Natural killer cell treated with Interleukin-12 subunit alpha and Interleukin-12 subunit beta and Interleukin-15 and Interleukin-18, amount 100 ng/mL, for 72 hours (primary cell): ENCODE measurements at places on chromosomes 3 and 15. TPM values are rescaled to one million over a fixed set of nuclear protein-coding genes. Genes with fewer than 3 reads are reported as not detected.
A peak's percentile ranks its signal among the peaks of the same experiment; 100 is the strongest.

GRCh38 chr3:183308751-183309150, 55.7 kb downstream of the B3GNT5 start:
- peaks cover 18% of the 10 kb centered on the region for H3K4me1 ChIP-seq
- H3K36me3 ChIP-seq = no peaks in the 10 kb centered on the region
- no peak for DNase-seq
- H3K27me3 ChIP-seq = no peaks in the 10 kb centered on the region

DNA sequence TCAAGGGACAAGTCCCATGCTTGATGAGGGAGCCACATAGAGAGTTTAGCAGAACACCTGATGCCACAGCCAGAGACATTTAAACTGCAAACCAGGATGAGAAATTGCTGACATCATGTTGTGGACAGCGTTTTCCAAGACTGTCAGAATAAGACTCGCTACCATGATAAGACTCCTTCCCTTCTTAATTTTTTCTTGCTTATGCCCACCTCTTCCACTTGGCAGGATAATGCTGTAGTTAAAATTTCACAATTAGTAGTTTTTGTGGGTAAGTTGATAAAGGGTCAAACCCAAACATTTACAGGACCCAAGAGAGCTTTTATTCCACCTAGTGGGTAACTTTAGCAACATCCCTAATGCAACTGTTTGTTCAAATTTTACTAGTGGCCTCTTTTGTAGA, 3.0 kb upstream of the PIAS1 start:
- peaks cover 24% of the 10 kb centered on the region for H3K4me1 ChIP-seq
- peaks cover 3% of the 10 kb centered on the region for H3K27me3 ChIP-seq
- peaks cover 5% of the 10 kb centered on the region for H3K36me3 ChIP-seq
- no peak overlapping the region for H3K27ac ChIP-seq
- no peak for DNase-seq

GRCh38 chr3:186261638-186262037, 100.4 kb downstream of the DGKG start:
- no peak overlapping the region for H3K4me3 ChIP-seq
- H3K4me1 ChIP-seq = peaks cover 6% of the 10 kb centered on the region
- no peak overlapping the region for H3K27ac ChIP-seq
- peaks cover 8% of the 10 kb centered on the region for H3K27me3 ChIP-seq

DNA sequence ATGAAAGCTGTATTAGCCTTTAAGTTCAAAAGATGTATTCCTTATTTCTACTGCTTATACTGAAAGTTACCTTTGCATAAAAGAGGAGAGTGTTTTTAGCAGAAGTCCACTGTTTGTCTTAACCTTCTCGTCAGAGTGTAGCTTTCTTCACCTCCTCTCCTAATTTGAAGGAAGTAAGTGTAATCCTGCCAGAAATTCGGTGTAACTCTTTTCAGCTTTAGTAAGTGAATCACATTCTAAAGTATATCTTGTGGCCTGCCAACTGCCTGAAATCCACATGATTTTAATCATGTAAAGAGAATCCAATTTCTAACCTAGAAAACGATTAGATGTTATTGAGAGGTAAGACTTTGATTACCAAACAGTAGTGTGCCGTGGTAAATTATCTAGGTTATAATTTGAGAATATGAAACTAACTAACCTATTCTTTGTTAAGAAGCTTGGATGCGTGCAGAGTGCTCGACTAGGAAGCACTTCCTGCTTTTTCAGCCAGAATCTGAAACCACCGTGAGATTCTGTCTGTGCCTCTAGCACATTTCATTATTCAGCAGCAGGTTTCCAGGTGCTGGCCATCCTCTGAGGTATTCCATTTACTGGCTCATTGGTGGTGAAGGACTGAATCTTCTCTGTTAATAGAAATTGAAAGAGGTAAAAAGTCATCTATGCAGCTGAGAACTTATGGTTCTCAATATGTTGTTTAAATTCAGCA, 7.5 kb downstream of the GYG1 start:
- peak overlapping the region; percentile 97 for H3K27ac ChIP-seq
- DNase-seq = no peak
- peak overlapping the region; percentile 80 for H3K4me3 ChIP-seq
- H3K27me3 ChIP-seq = no peaks in the 10 kb centered on the region
- peaks cover 66% of the 10 kb centered on the region for H3K4me1 ChIP-seq

DNA sequence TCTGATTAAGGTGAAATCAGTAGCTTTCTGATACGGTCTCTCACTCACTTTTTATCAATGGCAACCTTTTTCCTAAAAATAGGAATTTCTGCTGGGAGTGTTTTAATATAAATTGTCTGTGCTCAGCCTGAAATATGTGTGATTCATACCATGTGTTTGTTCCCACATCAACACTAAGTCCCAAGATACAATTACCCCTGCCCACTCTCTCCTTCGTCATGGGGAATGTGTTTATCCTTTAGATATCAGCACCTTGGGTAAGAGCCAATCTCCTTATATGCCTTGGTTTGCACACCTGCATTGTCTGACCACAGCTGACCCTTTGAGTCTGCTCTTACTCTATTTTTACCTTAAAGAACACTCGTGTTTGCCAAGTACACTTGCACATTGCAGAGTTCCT, 356.4 kb downstream of the LPP start:
- H3K27ac ChIP-seq = no peak overlapping the region
- no peaks in the 10 kb centered on the region for H3K27me3 ChIP-seq
- H3K4me3 ChIP-seq = no peak overlapping the region

DNA sequence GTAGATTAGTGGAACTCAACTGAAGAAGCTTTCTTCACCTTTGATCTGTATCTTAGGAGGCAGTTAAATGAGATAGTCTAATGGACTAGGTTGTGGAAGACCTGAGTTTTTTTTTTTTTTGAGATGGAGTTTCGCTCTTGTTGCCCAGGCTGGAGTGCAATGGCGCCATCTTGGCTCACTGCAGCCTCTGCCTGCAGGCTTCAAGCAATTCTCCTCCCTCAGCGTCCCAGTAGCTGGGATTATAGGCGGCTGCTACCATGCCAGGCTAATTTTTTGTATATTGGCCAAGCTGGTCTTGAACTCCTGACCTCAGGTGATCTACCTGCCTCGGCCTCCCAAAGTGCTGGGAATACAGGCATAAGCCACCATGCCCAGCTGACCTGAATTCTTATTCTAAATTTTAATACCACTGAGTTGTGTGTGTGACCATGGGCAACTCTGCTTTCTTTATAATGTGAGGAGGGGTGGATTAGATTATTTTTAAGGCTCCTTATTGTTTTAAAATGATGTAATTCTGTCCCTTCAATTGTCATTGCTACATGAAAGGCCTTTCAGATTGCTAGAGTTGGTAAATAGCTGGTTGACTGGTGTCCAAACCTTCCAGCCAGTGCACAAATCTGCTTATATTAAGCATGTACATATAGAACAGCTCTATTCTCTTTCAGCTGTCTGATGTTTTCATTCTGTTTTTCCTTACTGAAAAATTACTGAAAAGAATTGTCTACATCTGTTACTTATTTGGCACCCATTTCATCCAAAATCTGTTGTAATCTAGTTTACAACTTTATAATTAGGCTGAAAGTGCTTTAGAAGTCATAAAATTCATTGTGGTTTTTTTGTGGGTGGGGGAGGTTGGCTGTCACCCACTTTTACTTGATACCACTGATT, 2.3 kb downstream of the LNP1 start:
- no peak overlapping the region for H3K27ac ChIP-seq
- no peak for DNase-seq
- H3K4me3 ChIP-seq = peak overlapping the region; percentile 93
- H3K36me3 ChIP-seq = peaks cover 7% of the 10 kb centered on the region
- no peaks in the 10 kb centered on the region for H3K27me3 ChIP-seq

DNA sequence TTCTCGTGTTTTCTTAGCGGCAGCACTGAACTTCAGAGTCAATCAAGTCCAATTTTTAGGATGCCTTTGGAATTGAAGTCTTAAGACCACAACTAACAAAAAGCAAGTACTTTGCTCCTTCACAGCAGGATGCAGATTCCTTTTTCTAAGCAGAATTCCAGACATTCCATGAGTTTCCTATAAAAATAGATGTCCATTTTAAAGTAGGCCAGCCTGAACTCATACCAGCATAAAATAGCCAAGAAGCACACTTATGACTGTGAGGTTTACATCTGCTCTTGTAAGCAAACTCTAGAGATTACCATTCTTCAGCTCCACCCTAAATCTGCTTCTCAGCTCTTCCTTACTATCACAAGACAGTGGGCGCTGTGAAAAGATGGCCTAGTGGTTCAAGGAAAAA, 85.8 kb downstream of the THBS1 start:
- H3K4me3 ChIP-seq = no peak overlapping the region
- H3K27me3 ChIP-seq = no peaks in the 10 kb centered on the region
- DNase-seq = no peak
- H3K4me1 ChIP-seq = peaks cover 21% of the 10 kb centered on the region

DNA sequence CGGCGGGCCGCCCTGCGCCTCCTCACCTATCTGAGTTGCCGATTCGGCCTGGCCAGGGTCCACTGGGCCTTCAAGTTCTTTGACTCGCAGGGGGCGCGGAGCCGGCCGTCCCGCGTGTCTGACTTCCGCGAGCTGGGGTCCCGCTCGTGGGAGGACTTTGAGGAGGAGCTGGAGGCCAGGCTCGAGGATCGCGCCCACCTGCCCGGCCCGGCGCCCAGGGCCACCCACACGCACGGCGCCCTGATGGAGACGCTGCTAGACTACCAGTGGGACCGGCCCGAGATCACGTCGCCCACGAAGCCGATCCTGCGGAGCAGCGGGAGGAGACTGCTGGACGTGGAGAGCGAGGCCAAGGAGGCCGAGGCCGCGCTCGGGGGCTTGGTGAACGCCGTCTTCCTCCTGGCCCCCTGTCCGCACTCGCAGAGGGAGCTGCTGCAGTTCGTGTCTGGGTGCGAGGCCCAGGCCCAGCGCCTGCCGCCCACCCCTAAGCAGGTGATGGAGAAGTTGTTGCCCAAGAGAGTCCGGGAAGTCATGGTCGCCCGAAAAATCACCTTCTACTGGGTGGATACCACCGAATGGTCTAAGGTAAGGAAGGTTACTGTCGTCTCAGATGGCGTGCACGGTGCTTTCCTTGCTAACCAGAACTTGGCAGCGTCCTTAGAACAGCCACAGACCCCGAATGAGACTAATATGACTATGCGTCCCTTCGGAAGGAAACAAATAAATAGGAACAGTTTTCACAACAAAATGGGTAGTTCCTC, 567 bp downstream of the TICRR start:
- H3K4me3 ChIP-seq = peak overlapping the region; percentile 93
- peaks cover 17% of the 10 kb centered on the region for H3K4me1 ChIP-seq
- no peak for DNase-seq
- peak overlapping the region; percentile 34 for H3K27ac ChIP-seq
- peaks cover 5% of the 10 kb centered on the region for H3K36me3 ChIP-seq
- peaks cover 10% of the 10 kb centered on the region for H3K27me3 ChIP-seq

DNA sequence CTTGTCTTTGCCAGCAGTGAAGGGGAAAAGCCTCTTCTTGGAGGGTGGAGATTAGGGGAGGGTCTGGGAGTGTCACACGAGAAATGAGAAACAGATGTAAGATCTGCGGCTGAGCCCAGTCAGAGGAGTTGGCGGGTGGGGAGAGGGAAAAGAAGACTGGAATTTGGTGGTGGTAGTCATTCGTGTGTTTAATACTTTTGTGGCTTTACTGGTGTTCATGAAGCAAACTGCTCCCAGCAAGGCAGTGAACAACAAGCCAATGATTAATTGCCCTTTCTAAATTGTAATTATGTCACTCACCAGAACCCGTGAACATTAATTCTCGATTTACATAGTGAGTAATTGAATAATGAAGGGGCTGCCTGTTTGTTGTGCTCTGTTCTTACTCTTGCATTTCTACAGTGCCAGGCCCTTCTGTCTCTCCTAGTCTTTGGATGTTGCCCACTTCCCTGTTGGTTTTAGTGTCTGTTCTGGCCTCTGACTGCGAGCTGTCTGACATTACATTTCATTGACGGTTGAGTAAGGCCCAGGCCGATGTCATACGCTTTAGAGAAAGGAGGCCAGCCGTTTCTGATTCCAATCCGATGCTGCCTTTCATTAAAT, 78.0 kb downstream of the CHCHD6 start:
- H3K4me1 ChIP-seq = peaks cover 6% of the 10 kb centered on the region
- H3K36me3 ChIP-seq = no peaks in the 10 kb centered on the region
- no peaks in the 10 kb centered on the region for H3K27me3 ChIP-seq
- no peak overlapping the region for H3K27ac ChIP-seq

DNA sequence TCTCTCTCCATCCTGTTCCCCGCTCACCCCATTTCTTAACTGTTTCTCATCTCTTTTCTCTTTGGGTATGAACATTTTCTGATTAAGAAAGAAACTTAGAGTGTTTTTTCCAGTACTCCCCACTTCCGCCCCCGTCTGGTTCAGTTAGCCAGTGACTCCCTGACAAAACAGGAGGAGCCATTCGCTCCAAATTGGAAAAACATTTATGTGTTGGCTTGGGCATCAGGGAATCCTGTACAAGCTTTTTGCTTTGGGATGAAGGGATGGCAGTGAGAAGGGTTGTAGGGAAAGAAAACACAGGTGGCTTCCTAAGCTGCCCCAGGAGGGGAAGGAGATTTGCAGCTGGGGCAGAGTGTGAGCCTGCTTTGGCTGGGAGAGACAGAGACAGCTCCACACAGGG, 47.0 kb downstream of the BOC start:
- H3K4me3 ChIP-seq = no peak overlapping the region
- no peaks in the 10 kb centered on the region for H3K36me3 ChIP-seq
- peaks cover 48% of the 10 kb centered on the region for H3K27me3 ChIP-seq
- no peaks in the 10 kb centered on the region for H3K4me1 ChIP-seq
- no peak overlapping the region for H3K27ac ChIP-seq

GRCh38 chr15:42508263-42508690, 12.8 kb downstream of the SNAP23 start:
- peaks cover 4% of the 10 kb centered on the region for H3K36me3 ChIP-seq
- no peak for DNase-seq
- H3K27ac ChIP-seq = no peak overlapping the region
- no peak overlapping the region for H3K4me3 ChIP-seq
- no peaks in the 10 kb centered on the region for H3K4me1 ChIP-seq
- no peaks in the 10 kb centered on the region for H3K27me3 ChIP-seq

DNA sequence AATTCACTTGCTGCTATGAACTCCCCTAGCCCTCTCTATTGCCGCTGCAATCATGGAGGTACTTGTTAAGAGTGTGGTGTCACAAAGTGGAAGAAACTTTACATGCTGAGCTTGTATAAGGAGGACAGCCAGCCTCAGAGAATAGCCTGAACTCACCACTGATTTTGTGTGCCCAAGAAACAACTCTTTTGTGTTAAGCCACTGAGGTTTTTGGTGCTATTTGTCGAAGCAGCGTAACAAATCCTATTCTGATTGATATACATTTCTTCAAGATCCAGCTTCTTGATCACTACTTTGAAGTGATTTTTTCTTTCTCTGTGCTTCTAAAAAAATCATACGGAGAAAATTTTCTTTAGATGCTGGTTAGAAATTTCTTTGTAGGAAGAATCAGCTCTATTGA, 132.4 kb downstream of the MEIS2 start:
- no peaks in the 10 kb centered on the region for H3K36me3 ChIP-seq
- no peak for DNase-seq
- H3K27ac ChIP-seq = no peak overlapping the region
- no peak overlapping the region for H3K4me3 ChIP-seq
- H3K27me3 ChIP-seq = no peaks in the 10 kb centered on the region

- no peaks in the 10 kb centered on the region for H3K27me3 ChIP-seq
- no peak overlapping the region for H3K4me3 ChIP-seq
- no peak overlapping the region for H3K27ac ChIP-seq
- H3K4me1 ChIP-seq = no peaks in the 10 kb centered on the region
- no peak for DNase-seq
Measured at GRCh38 chr3:148642616-148643015, 55.1 kb upstream of the AGTR1 start.

Gene LMOD3
- not detected for total RNA-seq

Gene GPR62
- total RNA-seq = not detected

Gene HEG1
- 14.6 TPM for total RNA-seq

Gene SPINT1
- 1.5 TPM for total RNA-seq

Gene SLC12A1
- not detected for total RNA-seq

Gene DPPA4
- total RNA-seq = 0.36 TPM
